ENCODE measurements at places on chromosomes 7 and 10. TPM values are rescaled to one million over a fixed set of nuclear protein-coding genes. Genes with fewer than 3 reads are reported as not detected.

VIPR2 gene
- under 0.01 TPM for total RNA-seq

CRHR2 gene
- not detected for total RNA-seq

SPDYE5 gene
- total RNA-seq = not detected

LRIT1 gene
- total RNA-seq = not detected

CLDN4 gene
- 0.26 TPM for total RNA-seq

SLC39A12 gene
- total RNA-seq = not detected

NKX1-2 gene
- total RNA-seq = not detected

LIMK1 gene
- total RNA-seq = 14.9 TPM

ELAPOR2 gene
- total RNA-seq = 5.9 TPM

PNLIPRP3 gene
- total RNA-seq = not detected

CHRM2 gene
- total RNA-seq = 7.9 TPM

MEIG1 gene
- 0.26 TPM for total RNA-seq

ZWINT gene
- total RNA-seq = 10.9 TPM

C1QL3 gene
- not detected for total RNA-seq

SAP25 gene
- total RNA-seq = not detected

ACTR1A gene
- 128 TPM for total RNA-seq

Data from fibroblast of lung (primary cell).